ENCODE measurements at places on chromosomes 13 and 19. TPM values are rescaled to one million over a fixed set of nuclear protein-coding genes. Genes with fewer than 3 reads are reported as not detected.

DAND5 gene
- total RNA-seq: not detected

ZNF665 gene
- total RNA-seq: 5.4 TPM

CYP4F22 gene
- total RNA-seq: not detected

URAD gene
- total RNA-seq: not detected

ATP8A2 gene
- 2.7 TPM for total RNA-seq

All from renal cortical epithelial cell (primary cell).